Astrocyte of the cerebellum (primary cell): ENCODE measurements at places on chromosomes 4 and X.

- no peak for DNase-seq
These were observed 86.8 kb downstream of the PPP1R2C start for GRCh38 chrX:42691196-42691595.

GRCh38 chrX:119672426-119672825, 20.5 kb downstream of the SEPTIN6 start:
- DNase-seq, result no peak

- DNase-seq, result no peak
These were observed 648 bp upstream of the SCD5 start for GRCh38 chr4:82799006-82799881.

GRCh38 chr4:149896432-149896831, 80.8 kb upstream of the IQCM start:
- DNase-seq, result no peak

- DNase-seq, result no peak
These were observed 66.4 kb downstream of the HPGDS start for GRCh38 chr4:94276204-94276603.
